ENCODE measurements at places on chromosomes 3 and 15.

DNA sequence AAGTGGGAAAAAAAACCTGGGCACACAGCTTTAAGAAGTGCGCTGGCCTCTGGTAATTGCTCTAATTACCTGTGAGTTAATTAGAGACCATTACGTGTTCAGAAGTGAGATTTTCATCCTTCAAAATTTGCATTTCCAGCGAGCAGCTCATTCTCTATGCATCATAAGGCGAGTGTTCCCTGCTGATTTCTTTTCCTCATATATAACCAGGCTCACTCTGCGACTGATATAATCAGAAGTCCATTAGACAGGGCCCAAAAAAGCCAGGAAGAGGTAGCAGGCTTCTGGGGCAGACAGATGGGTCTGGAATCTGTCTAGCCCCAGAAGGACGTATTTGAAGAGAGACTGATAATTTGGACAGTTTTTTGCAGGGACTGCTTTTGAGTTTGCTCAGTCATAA, 158.7 kb downstream of the MTHFS start:
- no peak for DNase-seq

- no peak for DNase-seq
Measured at GRCh38 chr3:71444861-71445259, 138.7 kb downstream of the FOXP1 start.

GRCh38 chr3:186458306-186459107, 85.7 kb downstream of the CRYGS start:
- no peak for DNase-seq

DNA sequence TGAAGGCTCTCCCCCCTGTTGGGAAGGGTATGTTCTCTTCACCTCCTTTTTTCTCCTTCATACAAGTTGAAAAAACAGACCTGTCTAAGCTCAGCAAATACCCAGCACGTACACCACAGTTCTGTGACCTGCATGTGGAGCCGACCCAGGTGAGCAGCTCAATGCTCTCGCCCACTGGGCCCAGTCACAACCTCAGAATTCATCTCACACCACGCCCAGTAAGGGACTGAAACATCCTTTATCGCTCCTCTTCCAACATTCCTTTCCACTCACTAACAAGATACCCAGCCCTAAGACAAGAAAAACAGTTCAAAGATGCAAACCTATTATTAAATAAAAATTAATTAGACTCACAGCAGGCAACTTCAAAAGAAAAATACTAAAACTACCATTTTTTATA, 68.9 kb downstream of the FOXP1 start:
- no peak for DNase-seq

- DNase-seq, result no peak
Measured at GRCh38 chr15:96585484-96586386, 255.2 kb downstream of the NR2F2 start.

DNA sequence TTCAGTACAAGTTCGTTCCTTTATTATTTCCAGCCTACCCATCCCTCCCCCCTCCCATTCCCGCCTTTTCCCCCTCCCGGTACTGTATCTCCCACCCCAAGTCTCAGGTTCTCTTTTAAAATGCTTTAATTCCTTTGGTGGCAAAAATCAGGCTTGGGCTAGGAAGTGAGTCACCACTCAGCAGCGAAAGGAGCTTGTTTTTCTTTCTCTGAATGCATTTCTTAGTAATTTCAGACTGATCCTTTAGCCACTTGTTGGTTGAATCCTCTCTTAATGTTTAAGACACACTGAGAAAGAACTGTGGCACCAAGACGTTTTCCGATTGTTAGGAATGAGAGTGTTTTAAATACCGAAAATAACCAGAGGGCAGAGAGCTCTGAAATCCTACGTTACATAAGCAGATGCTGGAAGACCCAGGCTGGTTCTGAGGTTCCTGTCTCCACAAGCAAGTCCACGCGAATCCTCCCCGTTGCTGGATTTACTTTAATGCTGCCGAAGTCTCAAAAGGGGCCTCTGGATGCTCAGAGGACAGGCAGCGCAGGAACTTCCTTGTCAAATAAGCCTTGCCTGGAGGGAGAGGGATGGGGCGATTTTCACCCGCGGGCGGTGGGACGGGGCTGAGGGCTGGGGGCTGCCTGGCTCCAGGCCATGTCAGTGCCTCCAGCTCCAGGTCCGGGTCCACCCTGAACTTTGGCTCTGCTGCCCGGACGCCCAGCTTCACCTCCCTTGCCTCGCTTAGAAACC, 854 bp upstream of the COL8A1 start:
- no peak for DNase-seq

DNA sequence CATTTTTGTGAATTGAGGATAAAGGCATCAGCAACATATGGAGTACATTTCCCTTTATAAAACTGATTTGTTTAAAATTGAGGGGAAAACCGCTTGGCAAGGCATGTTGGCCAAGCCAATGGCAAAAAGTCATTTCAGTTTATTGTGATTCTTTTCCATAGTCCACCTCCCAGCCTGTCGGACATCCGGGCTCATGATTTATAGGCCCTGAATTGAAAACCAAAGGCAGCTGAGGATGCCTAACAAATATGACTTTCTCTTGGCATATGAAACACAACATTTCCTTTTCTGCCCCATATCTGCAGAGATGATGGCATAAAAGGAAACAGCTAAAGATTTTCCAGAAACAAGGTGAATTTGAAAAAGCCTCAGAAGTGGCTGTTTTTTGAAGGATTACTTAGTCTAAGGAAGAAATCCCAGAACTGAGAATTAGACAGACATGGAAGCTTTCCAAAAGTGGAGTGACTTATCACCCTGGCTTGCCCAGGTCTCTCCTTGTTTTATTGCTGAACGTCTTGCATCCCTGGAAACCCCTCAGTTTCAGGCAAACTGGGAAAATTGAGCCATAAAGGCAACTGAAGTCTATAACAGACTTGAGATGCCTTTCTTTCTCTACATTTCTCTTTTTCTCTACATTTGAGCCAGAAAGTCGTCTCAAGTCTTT, 74.0 kb downstream of the COL8A1 start:
- no peak for DNase-seq

GRCh38 chr15:83323296-83323711, 38.8 kb upstream of the BNC1 start:
- DNase-seq, result no peak

- no peak for DNase-seq
Measured at GRCh38 chr15:31802761-31803160, 227.6 kb upstream of the CHRNA7 start.

- no peak for DNase-seq
Measured at GRCh38 chr15:65431731-65432130, 9.0 kb upstream of the IGDCC4 start.

GRCh38 chr15:70530017-70530499, 233.3 kb downstream of the UACA start:
- no peak for DNase-seq

GRCh38 chr3:126979046-126979628, 3.8 kb upstream of the PLXNA1 start:
- no peak for DNase-seq

- no peak for DNase-seq
Measured at GRCh38 chr15:90664650-90665287, 52.4 kb upstream of the BLM start.

- DNase-seq, result no peak
Measured at GRCh38 chr3:87088430-87088992, 97.6 kb upstream of the VGLL3 start.

- DNase-seq, result no peak
Measured at GRCh38 chr3:58206406-58207011, 4.3 kb downstream of the DNASE1L3 start.

DNA sequence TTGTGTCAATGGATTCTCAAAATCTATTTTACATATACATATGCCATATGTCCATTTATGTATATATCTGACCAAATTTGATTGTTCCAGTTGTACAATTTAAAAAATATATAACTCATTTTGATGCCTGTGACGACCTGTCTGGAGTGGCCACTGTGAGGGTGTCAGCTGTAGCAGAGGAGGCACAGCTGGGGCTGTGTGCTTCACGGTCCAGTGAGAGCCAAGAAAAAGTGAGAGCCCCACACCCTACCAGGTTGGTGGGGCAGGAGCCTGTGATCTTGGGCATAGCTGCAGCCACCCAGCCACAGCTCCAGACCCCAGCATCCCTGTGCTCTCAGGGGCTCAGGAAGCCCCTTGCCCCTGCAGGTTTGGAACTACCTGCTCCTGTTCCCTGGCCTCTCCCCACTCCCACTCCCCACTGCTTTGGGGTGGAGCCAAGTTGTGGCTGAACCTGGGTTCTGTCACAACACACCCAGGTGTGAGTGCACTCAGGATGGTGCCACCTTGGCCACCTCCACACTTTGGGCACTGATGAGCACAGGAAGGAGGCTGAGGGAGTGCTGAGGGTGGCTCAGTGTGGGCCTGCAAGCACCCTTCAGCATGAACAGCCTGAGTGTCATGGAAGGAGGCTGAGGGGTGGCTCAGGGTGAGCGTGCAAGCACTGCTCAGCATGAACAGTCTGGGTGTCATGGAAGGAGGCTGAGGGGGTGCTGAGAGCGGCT, 161.1 kb upstream of the ROBO1 start:
- no peak for DNase-seq

DNA sequence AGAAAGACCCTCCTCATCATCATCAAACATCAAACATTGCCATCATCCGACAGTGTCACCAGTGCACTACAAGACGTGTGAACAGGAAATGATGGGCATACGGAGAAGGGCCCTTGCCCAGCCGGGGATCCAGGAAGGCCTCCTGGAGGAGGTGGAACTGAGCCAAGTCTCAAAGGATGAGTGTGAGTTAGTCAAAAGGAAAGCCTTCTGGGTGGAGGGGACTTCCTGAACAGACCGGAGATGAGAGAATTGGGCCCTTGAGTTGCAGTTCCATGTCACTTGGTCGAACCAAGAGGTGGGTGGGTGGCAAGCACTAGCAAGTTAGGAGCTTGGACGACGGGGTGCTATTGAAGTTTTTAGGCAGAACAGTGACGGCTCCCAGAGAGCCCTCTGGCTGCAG, 8.5 kb downstream of the SEMA4B start:
- DNase-seq, result no peak

GRCh38 chr15:70741677-70742293, 21.6 kb downstream of the UACA start:
- no peak for DNase-seq

- DNase-seq, result no peak
Measured at GRCh38 chr15:31297575-31298456, 28.8 kb upstream of the KLF13 start.

DNA sequence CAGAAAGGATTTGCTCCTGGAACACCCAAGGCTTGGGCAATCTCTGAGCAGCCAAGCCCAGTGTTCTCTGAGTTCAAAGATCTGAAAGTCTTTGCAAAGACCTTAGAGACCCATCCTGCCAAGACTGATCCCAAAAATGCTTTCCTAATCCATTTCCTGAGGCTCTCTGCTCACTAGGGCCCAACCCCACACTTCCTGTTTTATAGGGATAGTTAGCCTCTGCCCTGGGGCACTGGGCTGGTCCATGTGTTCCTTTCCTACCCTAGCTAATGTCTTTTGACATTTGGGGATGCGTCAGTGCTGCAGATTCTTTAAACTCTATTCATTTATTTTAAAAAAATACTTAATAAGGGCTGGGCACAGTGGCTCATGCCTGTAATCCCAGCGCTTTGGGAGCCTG, 372.7 kb downstream of the ROBO2 start:
- no peak for DNase-seq

DNA sequence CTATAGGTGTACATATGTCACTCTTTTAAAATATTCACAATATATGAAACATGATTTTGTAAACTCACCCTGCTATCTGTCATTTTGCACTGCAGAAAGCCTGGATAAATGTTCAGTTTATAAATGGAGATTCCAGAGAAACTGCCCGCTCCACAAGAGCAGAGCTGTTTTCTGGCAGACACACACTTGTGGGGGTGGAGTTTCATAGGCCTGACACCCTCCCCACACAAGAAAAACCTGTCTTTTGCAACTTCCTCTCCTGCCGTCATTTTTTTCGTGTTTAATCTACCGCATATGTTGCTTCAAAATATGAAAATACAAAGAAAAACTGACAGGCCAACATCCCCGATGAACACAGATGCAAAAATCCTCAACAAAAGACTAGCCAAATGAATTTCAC, 479.0 kb downstream of the GABRG3 start:
- DNase-seq, result no peak

GRCh38 chr15:40787991-40788390, 18.2 kb downstream of the C15orf62 start:
- DNase-seq, result no peak

DNA sequence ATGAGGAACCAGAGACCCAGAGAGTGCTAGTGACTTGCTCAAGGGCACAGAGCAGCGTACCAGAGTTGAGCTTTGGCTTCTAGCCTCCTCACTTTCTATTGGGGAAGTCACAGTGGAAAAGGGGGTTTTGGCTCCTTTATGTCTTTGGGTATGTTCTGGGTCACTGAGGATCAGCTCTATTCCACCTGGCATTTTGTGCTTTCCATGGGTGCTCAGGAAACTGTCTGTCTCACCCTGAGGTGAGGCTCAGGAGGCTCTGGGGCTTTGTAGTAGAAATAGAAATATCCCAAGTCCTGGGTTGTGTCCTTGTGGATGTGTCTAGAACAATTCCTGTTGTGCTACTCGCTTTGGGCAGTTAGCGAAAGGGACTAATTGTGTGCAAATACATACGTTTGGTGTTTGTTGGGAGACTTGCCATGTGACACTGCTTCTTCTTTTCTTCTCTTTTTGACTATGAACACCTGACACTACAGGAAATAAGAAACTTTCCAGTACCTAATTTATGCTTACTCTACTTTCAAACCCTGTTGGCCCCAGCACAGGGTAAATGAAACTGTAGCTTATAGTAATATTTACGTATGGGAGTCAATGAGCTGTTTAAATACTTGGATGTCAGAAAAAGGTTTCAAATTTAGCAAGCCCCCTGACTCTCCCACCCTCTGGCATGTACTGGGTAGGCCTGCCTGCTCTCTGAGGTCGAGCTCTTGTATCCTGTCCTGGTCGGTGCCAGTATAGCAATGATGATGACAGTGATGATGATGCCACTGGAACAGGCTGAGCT, 35.6 kb downstream of the SMAD3 start:
- no peak for DNase-seq

DNA sequence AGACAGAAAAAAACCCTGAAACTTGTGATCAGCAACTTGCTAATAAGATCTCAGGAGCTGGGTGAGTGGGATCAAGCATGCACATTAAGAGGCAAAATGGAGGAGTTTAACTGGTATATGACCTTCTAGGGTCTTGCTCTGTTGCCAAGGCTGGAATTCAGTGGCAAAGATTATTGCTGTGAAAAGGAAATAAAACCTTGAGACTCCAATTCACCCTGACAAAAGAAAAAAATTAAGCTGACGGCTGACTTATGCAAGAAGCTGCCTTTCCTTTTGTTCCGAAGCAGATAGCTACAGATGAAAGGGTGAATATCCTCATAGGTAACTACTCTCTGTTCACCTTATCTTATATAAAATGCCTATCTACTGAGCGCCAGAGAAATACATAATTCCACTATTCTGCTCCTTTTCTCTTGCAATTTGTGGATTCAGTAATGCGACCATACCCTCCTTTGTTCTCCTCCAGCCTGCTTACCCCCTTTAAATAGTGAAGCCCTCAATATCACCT, 68.9 kb downstream of the HERC1 start:
- no peak for DNase-seq

All from activated CD8-positive, alpha-beta memory T cell treated with anti-CD3 and anti-CD28 coated beads for 1 hour (primary cell).